Activated B cell treated with CpG ODN at 0.5 μM for 24 hours (primary cell): ENCODE measurements at places on chromosomes 11 and 22.

DNA sequence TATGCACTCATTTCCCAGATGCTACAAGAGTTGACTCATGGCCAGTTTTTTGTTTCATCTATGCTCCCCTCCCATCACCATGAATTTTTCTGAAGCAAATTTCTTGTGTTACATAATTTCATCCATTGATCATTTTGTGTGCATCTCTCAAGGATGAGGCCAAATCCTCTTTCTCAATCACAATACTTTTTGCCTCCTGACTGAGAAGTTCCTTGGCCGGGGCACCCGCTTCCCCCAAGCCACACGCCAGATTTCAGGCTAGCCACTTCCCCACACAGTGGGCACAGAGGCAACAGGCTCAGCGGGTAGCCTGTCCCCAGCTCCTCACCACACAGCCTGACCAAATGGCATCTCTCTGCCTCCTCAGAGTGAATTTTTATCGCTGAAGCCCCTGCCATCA lies 9.8 kb upstream of the DSCAML1 start:
- DNase-seq = no peak

DNA sequence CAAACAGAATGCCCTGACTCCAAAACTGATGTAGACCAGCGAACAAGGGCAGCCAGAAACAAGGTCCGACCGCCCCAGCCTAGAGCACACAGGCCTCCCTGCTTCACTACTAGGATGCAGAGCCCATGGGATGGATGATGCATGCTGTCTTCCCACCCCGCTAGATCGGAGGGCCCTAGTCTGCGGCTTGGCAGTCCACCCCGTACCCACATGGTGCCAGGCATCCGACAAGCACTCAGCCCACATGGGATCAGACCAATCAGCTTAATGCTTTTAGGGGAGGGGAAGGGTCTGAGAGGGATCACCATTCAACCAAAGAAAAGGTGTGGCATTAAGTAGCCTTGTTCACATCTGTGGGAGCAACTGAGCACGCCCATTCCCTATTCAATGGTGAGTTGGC lies 30.6 kb downstream of the PISD start:
- no peak for DNase-seq

- DNase-seq = no peak
Measured at GRCh38 chr11:62646825-62647608, 604 bp upstream of the GANAB start.

- DNase-seq = no peak
Measured at GRCh38 chr22:44211946-44212930, 31.5 kb downstream of the PARVG start.
